Left renal cortex interstitium (tissue), 4 donors: ENCODE measurements at places on chromosomes 7 and 10. TPM values are rescaled to one million over a fixed set of nuclear protein-coding genes. Genes with fewer than 3 reads are reported as not detected.
A peak's percentile ranks its signal among the peaks of the same experiment; 100 is the strongest.

AKR1E2 gene
- 8.1 TPM for polyA plus RNA-seq

AKR1C2 gene
- 5.9 TPM for polyA plus RNA-seq

PAPOLB gene
- polyA plus RNA-seq = 0.13 TPM

TMEM225B gene
- polyA plus RNA-seq = 2.0 TPM

HOXA5 gene
- polyA plus RNA-seq = 87.5 TPM

PTPRN2 gene
- polyA plus RNA-seq = 7.5 TPM

- no peak for DNase-seq
Observed at GRCh38 chr7:151637781-151638261, 118.1 kb upstream of the RHEB start.

DNA sequence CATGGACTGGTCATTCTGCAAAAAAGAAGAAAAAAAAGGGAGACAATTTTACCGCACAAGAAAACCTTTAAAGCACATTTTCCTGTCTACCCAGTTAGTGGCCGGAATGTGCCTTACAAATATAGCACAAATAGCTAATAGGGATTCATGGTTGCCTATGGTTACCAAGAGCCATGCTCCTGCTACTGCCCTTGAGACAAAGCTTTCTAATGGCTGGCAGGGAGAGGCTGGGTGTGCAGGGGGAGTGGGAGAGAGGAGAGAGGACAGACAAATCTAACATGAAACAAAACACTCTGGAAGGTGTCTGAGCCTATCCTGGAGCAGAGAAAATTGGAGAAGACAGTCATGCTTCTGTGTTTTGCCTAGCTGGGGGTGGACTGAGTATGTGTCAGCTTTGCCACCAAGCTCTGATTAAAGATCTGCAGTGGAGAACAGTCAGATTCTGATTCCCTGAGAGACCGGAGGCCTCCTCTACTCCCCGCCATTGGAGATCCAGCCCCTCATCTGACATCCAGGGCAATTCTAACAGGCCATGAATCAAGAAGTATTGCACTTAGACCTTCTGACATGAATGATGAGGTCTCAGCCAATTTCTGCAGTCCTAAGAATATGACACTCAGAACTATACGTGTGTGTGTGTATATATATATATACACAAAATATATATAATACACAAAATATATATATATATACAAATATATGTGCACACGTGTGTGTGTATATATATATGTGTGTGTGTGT lies 80.2 kb downstream of the PRTFDC1 start:
- no peak for DNase-seq

DNA sequence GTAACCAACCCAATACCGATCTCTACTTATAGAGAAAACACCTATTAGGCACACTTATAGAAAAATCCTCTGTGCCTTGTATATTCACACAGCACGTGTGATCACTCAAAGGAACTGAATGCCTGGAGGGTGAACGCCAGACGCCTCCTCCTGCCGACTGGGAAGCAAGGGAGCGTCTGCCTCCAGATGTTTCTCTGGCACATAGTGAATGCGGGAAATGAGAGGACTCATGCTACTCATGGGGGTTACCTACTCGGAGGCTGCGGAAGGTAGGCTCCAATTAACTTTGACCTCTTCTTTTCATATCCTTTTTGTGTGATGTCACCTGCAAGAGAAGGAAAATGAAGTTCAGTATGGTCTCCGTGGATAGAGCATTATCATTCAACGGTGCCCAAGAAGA lies 203.3 kb downstream of the DIP2C start:
- no peak for DNase-seq

- peak; percentile 23 for DNase-seq
Observed at GRCh38 chr10:84424731-84425167, 96.4 kb downstream of the CCSER2 start.

DNA sequence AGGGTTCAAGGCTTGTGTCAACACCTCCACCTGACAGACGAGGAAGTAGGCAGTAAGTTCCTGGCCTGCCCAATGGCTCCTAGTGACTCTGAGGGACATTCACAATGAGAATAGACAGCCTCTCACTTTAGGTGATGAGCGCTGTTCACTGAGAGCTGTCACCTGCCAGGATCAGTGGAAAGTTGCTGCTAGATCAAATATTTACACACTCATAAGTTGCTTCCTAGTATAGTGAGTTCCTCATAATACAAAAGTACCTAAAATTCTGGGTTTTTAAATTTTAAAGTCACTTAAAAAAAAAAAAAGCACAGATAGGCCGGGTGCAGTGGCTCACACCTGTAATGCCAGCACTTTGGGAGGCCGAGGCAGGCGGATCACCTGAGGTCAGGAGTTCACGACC lies 320.8 kb downstream of the PRPF18 start:
- no peak for DNase-seq

GRCh38 chr7:148930335-148930734 lies 46.2 kb upstream of the EZH2 start:
- no peak for DNase-seq

DNA sequence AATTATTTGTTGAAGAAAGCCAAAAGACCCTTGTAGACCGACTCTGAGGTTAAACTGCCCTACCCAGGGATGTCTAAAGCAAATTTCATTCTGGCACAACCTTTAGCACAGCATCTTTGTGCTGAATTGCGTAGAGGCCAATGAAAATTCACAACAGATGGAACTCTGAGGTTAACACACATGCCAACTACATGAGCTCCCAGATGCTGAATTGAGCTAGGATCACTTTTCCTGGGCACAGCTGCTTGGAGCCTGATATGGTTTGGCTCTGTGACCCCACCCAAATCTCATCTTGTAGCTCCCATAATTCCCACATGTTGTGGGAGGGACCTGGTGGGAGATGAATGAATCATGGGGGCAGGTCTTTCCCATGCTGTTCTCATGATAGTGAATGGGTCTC lies 158.0 kb upstream of the PTN start:
- no peak for DNase-seq

GRCh38 chr10:111725050-111725449 lies 458.5 kb downstream of the GPAM start:
- no peak for DNase-seq

GRCh38 chr10:115624448-115624847 lies 531.3 kb downstream of the ATRNL1 start:
- DNase-seq = no peak

- DNase-seq = no peak
Observed at GRCh38 chr10:131843881-131844284, 56.9 kb upstream of the PPP2R2D start.

DNA sequence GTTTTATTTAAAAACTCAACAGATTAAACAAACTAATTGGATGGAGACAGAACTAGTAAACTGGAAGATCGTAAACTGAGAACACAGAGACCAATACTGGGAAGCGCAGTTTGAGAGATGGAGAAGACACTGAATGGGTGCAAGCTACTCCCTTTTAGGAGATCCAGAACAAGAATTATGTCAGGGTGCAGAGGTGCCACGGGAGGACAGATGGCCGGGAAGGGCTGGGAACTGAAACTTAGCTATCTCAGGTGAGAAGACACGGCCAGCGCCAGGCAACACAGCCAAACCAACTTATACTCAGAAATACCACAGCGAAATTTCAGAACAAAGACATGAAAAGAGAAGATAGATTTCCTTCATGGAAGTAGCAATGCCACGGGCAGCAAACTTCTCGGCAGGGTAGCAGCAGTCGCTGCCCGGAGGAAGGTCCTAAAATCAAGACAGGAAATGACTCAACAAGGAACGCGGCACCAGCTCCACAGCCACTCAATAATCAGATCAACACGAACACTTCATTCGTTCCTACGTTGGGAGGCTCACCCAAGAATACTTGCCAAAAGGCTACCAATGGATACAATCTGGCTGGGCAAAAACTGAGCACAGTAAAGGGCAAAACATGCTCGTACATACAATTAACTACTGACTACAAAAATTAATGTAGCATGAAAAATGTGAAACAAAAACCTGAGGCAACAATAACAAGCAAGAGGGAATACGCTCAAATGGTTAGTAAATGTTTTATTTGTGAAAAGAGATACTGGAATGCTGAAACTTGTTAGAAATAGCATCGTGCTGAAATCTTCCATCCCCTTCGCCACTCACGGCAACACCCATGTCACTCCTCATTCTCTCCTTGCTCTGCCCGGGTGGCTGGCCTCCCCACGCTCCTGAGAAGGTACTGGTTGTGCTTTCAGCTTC lies 2.2 kb upstream of the LRRC27 start:
- no peak for DNase-seq

DNA sequence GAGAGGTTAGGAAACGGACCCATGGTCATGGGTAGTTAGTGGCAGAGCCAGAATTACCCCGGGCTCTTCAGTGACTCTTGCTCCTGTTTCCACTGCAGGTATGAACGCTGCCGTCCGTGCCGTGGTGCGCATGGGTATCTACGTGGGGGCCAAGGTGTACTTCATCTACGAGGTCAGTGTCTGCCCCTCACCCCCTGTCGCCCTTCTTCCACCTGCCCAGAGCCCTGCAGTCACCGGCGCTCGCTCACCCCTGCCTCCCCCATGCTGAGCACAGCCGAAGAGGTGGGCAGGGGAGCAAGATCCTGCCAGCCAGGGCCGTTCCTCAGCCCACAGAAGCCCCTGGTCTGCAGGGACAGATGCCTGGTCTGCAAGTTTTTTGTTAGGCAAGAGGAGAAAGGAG lies 14.9 kb downstream of the PFKP start:
- no peak for DNase-seq

GRCh38 chr7:98836811-98837629 lies 32.8 kb downstream of the TMEM130 start:
- no peak for DNase-seq

- DNase-seq = no peak
Observed at GRCh38 chr7:29217113-29217512, 22.5 kb downstream of the CHN2 start.

DNA sequence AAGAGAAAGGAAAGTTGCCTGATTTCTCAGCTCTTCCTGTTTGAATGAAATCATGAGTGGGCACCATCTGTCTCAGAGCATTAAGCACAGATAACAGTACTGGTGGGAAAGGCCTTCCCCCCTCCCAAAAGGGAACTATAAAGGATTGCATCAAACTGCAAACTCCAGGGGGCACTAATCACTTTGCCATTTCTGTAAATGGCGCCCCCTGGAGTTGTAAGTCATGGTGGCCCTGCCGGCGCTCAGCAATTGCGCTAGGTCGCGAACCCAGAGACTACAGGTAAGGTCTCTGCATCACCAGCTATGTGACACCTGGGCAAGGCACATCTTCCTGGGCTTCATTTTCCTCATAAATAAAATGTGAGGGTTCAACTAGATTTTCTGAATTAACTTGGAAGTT lies 11.1 kb downstream of the LRRC4 start:
- DNase-seq = no peak

- no peak for DNase-seq
Observed at GRCh38 chr10:18666810-18667209, 7.6 kb downstream of the ARL5B start.

DNA sequence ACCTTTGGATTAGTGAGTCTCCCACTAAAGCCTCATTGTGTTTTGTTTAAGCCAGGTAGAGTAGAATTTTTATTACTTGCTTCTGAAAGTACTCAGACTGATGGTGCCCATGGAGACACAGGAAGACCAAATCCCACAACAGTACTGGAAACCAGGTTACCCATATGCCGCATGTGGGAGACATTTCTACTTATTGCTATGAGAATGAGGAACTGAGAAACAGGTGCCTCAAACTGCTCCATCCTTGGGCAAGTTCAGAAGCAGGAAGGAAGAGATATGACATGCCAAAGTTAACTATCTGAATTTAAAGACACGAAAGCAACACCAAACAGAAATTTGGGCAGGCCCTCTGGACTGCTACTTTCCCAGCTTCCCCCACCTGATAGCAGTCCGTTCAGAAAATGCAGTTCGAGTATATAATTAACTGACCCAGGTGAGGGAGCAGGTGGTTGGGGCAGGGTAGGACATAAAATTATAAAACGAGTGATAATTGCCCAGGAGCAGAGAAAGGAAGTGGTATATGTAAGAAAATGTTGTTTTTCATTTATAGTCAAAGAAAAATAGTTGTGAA lies 382.3 kb upstream of the MTPN start:
- no peak for DNase-seq

DNA sequence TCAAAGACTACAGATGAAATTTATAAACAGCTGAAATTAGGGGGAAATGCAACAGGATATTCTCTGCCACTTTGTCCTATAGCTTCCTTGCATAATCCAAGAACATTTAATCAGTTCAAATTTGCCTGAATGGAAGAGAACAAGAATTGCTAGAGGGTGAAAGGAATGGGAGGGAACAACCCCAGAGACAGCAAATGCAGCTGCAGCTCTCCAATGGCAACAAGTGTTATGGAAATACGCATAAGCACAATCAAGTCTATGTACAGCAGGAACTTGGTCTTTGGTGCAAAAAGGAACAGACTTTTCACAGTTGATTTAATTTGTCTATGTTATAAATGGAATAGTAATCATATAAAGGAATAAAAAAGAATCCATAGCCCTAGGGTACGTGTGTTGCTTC lies 269.0 kb upstream of the ETV1 start:
- no peak for DNase-seq

DNA sequence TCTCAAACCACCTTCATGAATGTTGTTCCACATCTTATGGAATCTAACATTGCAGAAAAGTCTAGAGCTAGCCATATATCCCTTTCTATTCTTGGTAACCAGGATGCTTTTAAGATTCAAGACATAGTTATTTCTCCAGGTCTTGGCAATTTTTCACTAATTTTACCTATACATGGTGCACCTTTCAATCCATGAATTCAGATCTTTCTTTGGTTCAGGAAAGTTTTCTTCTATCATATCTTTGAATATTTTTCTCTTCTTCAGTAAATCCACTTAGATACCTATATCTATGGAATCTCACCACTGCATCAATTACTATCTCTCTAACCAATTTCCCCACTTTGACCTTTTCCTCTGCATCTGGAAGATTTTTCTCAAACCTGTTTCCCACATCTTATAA lies 77.4 kb downstream of the PRLHR start:
- DNase-seq = no peak

GRCh38 chr10:132322586-132323048 lies 9.4 kb upstream of the LRRC27 start:
- no peak for DNase-seq

GRCh38 chr7:143495851-143496250 lies 18.2 kb downstream of the TAS2R41 start:
- no peak for DNase-seq

- DNase-seq = no peak
Observed at GRCh38 chr7:79786187-79786586, 332.7 kb upstream of the MAGI2 start.

DNA sequence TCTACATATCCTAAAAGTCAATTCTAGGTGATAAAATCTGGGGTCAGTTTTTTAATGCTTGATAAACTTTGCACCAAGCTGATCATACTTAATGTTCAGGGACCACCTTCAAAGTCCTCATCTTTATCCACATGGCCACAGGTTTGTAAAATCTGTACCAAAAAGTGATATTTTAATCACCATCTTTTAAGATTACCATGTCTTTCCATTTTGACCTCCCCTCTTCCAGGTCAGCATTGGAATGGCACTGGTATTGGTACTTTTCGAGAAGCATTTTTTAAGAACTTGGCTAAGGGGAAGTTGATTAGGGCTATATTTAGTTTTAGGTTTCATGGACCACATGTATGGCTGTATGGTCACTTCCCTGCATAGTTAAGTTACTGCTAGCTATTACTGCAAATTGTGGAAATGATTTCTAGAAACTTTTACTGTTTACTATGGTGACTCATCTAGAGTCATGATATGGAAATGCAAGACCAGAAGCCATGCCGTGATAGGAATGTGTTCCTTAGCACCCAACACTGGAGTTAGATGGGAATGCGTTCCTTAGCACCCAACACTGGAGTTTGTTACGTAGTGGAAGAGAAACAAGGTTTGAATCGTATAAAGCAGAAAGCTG lies 50.8 kb upstream of the ABLIM1 start:
- no peak for DNase-seq
